Cardiac septum (tissue), 1 donor: ENCODE measurements at places on chromosomes 1 and 21. TPM values are rescaled to one million over a fixed set of nuclear protein-coding genes. Genes with fewer than 3 reads are reported as not detected.

DNA sequence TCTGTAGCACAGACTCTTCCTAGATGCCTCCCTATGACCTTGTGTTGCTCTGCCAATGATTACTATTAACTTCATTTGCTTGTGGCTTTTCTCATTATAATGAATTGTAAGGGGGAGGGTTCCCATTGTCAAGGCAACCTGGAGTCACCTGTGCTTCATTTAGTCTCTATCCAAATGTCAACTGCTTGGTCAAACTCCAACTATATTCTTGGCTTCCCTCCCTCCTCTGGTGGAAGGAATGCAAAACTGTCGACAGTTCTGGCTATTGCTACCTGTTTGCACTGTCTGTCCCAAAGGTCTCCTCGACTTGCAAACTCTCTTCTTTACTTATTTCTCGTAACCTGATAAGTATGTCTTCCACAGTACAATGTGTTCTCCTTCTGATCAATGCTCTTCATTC, 100.3 kb downstream of the CACNA1E start:
- DNase-seq = no peak

DNA sequence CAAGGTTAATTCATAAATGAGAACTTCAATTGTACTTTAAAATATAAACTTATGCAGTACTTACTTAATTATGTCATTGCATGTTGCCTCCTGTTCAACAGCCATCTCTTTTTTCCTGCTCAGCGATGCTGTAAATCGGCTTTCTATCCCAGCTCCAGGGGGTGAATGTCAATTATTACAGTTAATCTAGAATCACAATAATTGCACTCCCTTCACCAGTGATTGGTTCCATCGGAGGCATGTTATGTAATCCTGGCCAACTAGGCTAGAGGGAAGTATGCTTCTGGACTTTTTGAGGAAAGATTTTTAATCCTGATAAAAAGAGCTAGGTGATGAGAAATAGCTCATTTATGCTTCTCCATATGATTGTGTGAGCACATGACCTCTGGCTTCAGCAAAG, 53.8 kb upstream of the SGIP1 start:
- DNase-seq = no peak

DNA sequence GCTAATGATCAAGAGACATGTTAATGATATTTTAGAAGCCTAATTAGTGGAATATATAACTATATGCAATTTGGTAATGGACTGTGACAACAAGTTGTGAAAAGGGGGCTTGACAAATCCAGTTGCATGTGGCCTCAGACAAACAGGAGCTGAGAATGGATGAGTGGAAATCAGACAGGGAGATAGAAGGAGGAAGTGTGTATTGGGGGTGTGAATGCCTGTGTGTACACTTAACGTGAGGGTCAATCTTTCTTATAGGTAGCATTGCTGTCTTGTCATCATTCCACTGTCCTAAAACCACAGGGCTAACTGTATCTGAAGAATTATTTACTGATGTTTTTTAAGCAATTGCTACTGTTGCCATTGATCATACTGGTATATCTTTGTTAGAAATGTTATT, 64.8 kb downstream of the PBX1 start:
- no peak for DNase-seq

GRCh38 chr1:90488451-90488850, 228.7 kb downstream of the BARHL2 start:
- no peak for DNase-seq

DNA sequence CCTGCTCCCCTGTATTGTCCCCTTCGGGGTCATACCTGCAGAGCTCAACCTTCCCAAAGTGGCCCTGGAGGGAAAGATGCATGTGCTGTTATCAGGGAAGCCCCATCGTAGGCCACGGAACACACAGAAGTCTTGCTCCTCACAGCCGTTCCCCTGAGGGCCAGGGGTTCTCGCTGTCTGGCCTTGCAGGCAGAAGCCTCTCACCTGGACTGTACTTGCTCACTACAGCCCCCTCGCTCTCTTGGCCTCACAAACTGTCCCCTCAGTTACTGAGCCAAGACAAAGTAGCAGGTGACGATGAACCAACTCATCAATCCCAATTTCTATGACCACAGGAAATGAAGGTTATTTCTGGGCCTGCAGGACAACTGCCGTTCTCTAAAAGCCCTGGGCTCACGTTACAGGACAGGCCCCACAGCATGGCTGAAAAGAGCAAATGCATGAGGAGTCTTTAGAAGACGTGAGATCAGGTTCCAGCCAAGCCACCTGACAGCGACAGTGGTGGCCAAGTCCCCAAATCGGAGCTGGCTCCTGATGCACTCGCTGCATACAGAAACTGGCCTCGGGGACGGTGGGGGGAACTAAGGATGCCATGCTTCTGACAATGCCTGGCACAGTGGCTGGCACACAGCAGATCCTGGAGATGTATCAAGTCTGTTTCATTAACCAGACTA, 95.0 kb downstream of the RAVER2 start:
- no peak for DNase-seq

DNA sequence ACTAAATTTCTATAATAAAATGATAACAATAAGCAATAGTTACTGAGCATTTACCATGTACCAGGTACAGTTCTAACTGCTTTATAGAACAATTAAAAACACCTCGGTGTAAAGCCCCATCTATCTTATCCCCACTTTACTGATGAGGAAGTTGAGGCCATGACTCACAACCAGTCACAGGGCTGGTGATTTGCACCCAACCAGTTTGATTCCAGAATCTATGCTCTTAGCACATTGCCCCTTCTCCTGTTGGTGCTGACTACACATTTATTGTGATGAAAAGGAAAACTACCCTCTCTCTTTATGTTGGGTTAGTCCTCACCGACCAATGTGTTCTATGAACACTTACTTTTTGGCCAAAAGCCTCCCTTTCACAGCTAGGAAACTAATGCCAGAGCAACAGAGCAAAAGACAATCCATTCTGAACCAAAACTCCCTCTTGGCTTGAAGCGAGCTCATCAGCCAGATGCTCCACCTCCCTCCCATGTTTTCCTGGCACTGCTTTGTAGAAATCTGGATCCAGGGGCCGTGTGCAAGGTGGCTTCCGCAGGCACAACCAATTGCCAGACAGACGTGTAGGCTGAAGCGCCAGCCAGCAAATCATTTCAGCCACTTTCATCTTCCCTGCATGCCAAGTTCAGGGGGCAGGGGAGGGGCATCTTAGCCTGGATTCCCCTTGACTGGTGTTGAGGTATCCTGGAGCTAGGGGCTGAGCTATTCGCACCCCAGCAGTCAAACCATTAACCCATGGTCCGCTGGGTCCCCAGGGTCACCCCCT, 32.0 kb upstream of the SLC30A1 start:
- no peak for DNase-seq

DNA sequence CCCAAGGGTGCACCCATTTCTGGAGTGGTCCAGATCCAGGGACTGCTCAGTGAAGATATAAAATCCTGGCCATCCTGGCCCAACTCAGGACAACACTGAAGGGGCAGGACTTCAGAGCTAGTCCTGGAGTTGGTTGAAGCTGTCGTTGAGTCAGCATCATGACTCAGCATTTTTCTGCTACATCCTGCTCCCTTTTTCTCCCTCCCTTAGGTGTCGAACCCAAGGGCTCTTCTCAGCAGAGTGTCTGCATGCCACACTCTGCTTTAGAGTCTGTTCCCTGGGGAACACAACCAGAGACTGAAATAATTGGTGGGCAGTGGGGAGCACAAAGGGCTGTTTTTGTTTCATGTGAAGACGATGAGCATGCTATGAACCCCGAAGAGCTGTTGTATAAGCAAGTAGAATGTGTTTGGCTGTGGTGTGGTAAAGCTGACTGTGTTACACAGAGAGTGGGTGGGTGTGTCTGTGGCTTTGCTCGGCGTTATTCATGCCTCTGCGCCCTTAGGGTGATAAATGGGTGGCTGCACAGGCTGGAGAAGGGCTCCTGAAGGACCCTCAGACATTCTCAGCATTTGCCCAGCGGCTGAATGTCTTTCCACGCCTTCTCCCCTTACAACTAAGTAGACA, 167.2 kb downstream of the CYYR1 start:
- no peak for DNase-seq

DNA sequence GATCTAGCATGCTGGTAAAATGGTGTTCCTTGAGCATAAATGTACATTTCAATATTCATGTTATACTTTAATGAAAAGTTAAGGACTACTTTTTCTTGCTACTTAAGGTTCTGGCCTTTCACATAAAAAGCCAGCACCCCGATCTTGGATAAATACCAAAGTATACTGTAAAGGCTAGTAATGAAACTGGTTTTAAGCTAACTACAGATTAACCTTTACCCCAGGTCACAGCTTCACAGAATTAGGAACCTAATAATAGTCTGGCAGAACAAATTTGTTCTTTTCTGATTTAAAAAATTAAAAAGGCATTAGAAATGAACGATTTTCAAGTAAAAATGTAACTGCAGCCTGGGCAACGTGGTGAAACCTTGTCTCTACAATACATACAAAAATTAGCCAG, 23.5 kb downstream of the DIPK1A start:
- no peak for DNase-seq

DNA sequence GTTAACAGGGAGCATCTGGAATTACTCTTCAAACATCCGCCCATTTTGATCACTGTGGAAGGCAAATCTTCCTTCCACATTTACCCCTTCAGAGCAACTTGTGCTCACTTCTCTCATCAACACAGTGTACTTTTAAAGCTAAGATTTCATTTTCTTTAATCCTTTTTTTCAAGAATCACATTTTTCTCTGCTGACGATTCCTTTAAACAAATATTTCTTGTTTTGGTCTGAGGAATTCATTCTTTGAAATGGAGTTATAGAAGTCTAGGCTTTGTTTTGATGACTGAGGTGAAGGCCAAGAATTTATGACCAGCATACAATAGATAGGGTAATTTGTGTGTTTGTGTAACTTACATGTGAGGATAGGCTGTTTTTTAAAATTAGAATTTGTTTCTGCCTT, 25.6 kb downstream of the LRRC42 start:
- no peak for DNase-seq

GRCh38 chr1:43444151-43444828, 9.4 kb downstream of the HYI start:
- peak; percentile 50 for DNase-seq

- no peak for DNase-seq
Measured at GRCh38 chr1:119879510-119880434, 16.5 kb downstream of the ADAM30 start.

ADAMTSL4 gene
- total RNA-seq = 28.9 TPM

SPATA45 gene
- not detected for total RNA-seq

F3 gene
- total RNA-seq = 29.1 TPM

RNU1-2 gene
- 6,195 TPM for total RNA-seq

LCE1B gene
- total RNA-seq = not detected
